Stimulated activated CD8-positive, alpha-beta memory T cell treated with anti-CD3 and anti-CD28 coated beads, Interleukin-2, amount 100 ng/mL, for 1 hour (primary cell): ENCODE measurements at places on chromosomes 4 and X.

- no peak for DNase-seq
These were observed 8.1 kb downstream of the ATP7A start for GRCh38 chrX:77918568-77918967.

GRCh38 chr4:86152454-86152853 lies 207.4 kb downstream of the MAPK10 start:
- no peak for DNase-seq

- DNase-seq = no peak
These were observed 10.6 kb upstream of the MND1 start for GRCh38 chr4:153333874-153334273.

DNA sequence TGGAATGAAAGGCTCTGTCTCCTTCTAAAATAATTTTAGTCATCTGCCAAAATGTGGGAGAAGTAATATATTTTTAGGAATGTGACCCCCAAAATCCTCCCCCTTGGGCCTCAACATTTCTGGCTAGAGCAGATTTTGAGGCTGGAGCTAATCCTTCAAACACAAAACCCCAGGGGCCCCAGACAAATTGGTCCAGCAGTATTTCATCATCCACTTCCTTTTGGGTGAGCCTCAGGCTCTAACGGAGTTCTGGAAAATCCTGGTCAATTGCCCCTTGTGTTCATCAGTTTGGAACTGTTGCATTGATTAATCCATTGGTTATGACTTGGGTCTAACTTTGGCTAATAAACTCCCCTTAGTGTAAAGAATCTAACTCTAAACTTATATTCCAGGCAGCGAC lies 67.4 kb upstream of the PCDH19 start:
- DNase-seq = no peak

GRCh38 chr4:86587381-86588140 lies 6.6 kb upstream of the PTPN13 start:
- no peak for DNase-seq
